Hematopoietic multipotent progenitor cell treated with erythropoietin and hydrocortisone succinate and interleukin-3 and kit ligand, for 6 days (in vitro differentiated cells): ENCODE measurements at places on chromosomes 16 and 17.
A peak's percentile ranks its signal among the peaks of the same experiment; 100 is the strongest.

DNA sequence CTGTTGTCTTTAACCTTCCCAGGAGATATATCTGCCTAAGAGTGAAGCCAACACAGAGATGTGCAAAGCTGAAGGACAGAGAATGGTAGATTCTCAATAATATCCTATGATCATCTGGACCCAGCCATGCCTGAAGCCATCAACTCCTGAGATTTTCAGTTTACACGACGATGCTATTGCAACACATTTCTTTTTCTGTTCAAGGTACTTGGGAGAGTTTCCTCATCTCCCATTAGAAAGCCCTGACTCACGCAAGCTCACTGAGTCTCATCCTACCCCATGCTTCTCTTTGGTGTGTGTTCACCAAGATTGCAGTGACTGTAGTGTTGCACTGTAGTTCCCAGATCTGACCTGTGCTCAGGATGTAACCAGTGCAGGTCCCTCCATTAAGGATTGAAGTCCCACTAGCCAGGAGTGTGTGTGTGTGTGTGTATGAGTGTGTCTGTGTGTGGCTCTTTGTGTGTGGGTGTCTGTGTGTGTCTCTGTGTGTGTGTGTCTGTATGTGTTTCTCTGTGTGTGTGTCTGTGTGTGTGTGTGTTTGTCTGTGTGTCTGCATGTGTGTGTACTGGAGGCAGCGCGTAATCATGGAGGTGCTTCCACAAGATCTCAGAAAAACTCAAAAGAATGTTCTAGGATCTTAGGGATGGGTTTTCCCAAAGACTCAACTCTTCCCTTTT, 15.5 kb downstream of the CES1 start:
- no peak for DNase-seq

DNA sequence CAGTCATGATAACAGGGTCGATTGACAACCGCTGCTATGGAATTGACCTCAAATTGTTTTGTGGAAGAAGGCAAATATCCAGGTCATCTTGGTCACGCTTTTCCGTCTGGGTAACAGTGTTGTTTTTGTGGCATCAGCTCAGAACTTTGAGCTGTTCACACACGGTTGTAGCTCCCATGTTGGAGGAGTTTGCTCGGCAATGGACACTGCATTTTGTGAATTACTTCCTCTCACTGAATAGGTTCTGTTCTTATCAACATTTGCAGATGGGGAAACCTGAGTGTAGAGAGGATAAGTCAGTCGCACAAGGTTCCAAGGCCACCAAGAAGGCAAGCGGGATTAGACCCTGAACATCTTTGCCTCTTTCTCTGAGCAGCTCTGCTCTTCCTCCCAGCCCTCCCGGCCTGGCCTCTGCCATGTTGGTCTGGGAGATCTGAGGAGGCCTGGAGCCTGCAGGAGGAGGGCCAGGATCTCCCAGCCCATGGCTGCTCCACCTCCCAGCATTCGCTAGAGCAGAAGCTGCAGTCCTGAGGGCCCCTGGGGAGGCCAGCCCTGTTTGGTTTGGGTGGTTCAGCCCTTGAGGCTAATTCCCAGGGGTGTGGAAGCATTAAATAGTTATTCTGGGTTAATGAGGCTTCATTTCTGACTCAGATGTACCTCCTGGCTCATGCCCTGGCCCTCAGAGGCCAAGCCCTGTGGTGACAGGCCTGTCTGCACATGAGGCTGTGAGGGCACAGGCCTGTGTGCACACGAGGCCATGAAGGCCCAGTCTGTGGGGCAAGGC, 154.1 kb upstream of the PLCG2 start:
- peak; percentile 94 for DNase-seq

- peak; percentile 88 for DNase-seq
Observed at GRCh38 chr17:10844621-10845387, 6.9 kb upstream of the PIRT start.

DNA sequence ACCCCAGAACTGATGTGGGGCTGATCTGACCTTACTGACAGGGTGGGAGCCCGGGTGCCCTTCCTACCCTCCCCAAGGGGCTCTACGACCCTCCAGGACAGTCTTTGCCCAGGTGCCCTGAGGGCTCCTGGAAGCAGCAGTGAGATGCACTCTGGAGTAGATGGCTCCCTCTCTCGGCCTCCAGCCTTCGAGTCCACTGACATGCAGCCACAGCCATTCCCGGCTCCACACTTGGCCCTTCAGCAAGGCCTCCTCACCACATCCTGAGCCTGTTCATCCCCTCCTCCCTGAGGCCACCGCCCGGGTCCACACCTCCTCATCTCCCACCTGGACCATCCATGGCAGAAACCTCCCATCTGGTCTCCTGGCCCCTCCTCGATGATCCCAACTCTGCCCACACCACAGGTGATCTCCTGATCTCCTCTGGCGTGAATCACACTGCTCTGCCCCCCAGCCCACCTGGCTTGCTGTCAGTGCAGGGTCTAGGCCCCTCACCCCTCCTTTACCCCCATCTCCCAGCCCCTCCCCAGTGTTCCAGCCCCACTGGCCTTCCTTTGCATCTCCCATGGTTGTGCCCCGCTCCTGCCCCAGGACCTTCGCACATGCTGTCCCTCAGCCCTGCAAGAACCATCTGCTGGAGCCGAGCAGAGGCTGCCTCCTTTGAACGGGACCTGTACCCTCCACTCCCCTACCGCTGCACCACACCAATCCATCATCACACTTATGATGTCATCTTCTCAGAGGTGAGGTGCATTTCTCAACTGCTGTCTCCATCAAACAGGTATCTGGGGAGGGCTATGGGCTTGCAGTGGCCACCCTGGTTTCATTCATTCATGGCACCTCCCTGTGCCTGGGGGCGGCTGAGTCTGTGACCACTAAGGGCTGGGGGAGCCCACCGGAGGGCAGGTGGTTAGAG, 44.7 kb downstream of the SOCS1 start:
- DNase-seq: no peak

- DNase-seq: no peak
Observed at GRCh38 chr17:56119936-56120335, 33.3 kb upstream of the ANKFN1 start.
